ENCODE measurements at places on chromosomes 2 and 18. TPM values are rescaled to one million over a fixed set of nuclear protein-coding genes. Genes with fewer than 3 reads are reported as not detected.

DNA sequence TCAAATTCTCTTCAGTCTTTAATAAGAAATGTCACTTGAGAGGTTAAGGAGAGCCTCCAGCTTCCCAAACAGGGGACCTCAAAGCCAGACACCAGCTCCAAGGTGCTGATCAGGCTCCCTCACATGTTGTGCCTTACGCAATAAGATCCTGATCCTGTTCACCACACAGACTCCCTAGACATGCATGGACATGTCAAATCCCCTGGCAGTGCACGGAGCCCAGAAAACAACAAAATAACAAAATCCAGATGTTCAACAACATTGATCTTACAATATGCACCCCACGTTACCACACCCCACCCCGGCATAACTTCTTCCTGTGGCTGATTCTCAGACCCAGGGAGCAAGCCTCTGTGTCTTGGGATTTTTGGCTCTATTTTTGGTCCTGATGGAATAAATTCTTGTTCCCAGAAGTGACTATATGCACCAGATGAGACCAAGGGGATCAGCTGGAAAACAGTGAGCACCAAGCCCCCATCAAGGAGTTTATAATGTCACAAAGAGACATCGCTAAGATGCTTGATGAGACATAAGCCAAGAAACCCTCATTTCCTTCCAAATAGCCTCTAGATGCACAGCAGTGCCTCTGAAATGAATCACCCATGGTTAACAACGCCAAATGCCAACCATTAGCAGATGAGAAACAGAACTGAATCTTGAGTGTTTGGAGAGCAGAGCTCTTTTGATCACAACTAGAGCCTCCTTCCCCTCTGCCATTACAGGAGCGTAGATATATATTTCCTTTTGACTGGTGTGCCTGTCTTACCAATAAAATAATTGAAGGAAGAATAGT, 198.2 kb downstream of the PRKCE start:
- H3K36me3 ChIP-seq = no peaks in the 10 kb centered on the region
- no peak overlapping the region for H3K27ac ChIP-seq
- H3K27me3 ChIP-seq = no peaks in the 10 kb centered on the region
- no peaks in the 10 kb centered on the region for H3K4me1 ChIP-seq

GRCh38 chr2:216245391-216245975, 126.8 kb downstream of the MARCHF4 start:
- no peak overlapping the region for H3K27ac ChIP-seq
- no peaks in the 10 kb centered on the region for H3K4me1 ChIP-seq

- H3K4me3 ChIP-seq = no peak overlapping the region
- no peak for DNase-seq
- no peaks in the 10 kb centered on the region for H3K36me3 ChIP-seq
Observed at GRCh38 chr2:26849056-26849999, 1.4 kb downstream of the DPYSL5 start.

DNA sequence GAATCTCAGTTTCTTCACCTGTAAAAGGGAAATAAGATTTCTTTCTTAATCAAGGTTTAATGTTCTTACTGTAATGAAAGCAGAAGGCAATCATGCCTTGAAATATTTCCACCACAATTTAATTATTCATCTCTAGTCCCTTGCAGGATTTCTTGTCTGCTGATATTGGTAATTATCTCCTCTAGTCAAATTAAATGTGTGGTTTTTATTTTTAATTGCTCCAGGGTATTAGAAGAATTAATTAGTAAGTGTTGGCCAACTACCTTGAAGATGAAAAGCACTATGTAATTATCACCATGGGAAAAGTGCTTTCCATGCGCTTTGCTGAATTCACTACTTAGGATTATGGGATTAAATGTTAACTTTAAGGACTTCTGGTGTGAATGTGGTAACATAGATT, 8.7 kb upstream of the LAPTM4A start:
- no peak for DNase-seq
- H3K4me1 ChIP-seq = no peaks in the 10 kb centered on the region
- H3K27ac ChIP-seq = no peak overlapping the region

DNA sequence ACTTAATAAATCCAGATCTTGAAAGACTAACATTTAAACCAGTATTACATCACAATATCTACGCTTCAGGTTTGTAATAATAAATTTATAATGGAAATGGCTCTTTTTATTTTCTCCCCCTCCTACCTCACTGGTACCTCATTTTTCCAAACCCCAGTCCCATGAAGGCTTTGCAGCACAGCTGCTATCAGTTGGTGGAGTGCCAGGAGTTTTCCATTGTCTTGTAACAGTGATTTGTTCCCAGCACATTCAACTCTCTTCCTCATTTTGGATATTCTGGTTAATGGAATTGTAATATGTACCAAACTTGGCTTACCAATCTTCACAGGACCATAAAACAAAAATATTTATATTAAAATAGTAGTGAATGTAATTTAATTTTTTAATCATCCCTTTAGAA, 91.2 kb downstream of the VRK2 start:
- no peaks in the 10 kb centered on the region for H3K27me3 ChIP-seq
- H3K4me3 ChIP-seq = no peak overlapping the region
- peaks cover 11% of the 10 kb centered on the region for H3K36me3 ChIP-seq

Gene CEBPZOS
- 33.1 TPM for total RNA-seq

DNA sequence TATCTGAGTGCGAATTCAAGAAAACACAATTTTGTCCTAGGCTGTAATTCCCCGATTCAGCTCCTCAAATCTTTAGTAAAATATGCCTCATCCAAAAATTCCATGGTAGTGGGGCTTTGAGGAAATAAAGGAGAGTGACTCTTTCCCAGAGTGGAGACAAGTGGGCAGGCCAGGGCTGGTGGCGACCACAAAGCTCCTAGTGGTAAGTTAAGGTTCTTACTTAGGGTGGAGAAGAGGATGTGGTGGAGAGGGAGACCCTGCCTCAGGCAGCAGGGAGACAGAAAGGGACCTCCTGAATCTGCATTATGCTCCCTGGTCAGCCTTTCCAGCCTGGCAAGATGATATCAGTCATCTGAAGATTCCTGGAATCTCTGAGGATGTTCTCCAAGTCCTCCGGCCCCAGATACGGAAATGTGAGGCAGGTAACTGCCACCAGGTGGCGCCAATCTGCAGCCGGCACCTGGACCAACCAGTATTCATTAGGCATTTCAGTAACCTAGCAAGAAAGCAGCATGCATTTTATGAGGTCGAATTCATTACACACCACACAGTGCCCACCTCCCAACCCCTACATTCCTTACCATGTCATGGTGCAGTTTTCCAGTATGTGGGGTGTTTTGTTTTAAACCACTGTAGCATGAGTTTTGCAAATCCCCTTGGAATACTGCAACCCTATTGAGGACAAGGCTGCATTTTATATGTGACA, 106.4 kb downstream of the POLE4 start:
- no peaks in the 10 kb centered on the region for H3K36me3 ChIP-seq
- H3K4me1 ChIP-seq = no peaks in the 10 kb centered on the region
- no peaks in the 10 kb centered on the region for H3K27me3 ChIP-seq
- no peak overlapping the region for H3K27ac ChIP-seq
- no peak overlapping the region for H3K4me3 ChIP-seq

- H3K27me3 ChIP-seq = peaks cover 22% of the 10 kb centered on the region
- H3K36me3 ChIP-seq = no peaks in the 10 kb centered on the region
- no peak for DNase-seq
Observed at GRCh38 chr18:35022426-35023001, 18.7 kb upstream of the MAPRE2 start.

All from CD4-positive, CD25-positive, alpha-beta regulatory T cell (primary cell).